ENCODE measurements at places on chromosomes 2 and 18.

DNA sequence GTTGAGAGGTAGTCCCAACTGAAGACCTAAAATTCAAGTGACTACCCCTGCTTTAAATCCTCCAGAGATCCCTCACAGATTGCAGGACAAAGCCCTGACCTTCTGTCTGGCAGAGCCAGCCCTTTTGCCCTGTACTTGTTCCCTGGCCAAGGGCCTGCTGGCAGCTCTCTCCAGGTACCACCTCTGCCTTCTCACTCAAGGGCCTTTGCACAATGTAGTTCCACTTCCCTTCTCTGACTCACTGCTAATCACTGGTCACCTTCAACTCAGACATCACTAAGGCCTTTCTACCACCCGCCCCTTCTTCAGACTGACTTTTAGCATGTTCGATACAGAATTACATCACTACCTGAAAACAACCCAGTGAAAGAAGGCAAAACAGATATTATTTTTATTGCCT is 411.0 kb downstream of the TMEM182 start:
- DNase-seq, result no peak

DNA sequence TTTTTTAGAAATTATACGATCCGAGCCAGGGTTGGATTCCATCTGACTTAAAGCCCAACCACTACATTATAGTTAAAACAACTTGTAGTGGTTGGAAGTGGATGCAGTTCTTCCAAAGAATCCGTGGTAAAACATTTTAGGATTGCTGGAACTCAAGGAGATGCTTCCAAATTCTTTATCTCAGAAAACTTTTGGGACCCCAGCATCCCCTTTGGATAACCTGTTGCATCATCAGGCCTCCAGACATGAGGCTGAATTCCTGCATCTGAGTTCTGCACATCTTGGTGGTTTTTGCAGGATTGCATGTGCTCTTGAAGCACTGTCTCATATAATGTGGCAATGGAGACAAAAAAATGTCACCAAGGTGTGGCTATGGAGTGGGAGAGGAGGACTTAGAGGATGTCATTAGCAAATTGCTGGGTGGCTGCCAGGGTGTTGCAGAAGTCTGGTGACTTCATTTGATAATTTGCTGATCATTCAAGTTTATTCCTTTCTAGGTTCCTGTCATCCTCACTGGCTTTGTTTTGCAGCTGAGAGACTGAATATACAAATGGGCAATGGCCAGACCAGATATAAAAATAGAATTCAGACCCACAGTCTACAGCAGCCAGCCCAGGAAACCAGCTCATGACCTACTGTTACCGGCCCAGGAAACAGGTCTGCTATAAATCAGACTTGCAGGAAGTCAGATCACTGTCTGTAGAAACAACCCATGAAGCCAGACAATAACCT is 207.7 kb downstream of the BCL2 start:
- DNase-seq, result no peak

DNA sequence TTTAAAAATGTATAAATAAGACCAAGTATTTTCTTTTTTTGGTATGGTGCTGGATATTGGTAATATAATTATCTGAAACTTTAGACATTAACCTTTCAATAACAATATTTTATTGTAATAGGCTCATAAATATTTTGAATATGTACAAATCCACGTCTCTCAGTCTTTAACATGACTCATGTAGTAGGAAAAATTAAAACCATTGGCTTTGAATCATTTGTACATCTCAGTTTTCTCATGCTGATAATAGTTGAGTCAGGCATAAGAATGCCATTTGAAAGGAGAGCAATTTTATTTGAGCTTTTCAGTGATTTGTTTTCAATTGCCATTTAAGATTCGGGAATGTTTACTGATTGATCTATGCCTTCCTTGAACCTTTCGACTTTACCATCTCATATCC is 364.8 kb downstream of the TGIF1 start:
- no peak for DNase-seq

- DNase-seq, result no peak
Observed at GRCh38 chr2:173854840-173855239, 110.3 kb downstream of the SP3 start.

DNA sequence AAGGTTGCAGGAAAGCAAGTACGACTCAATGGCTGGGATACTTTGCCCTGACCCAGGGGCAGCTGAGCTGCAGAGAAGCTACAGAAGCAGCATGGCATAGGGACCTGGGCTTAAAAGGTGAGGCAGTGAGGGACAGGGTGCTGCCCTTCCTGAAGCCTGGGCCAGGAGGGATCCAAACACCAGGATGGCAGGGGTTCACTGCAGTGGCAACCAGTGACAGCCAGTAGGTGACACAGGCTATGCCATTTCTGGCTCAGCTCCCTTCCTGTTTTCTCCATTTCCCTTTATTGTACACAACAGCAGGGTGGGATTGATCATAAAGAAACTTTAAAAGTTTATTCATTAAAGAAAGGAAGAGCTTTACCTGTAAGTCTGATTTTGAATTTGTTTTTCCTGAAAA is 48.8 kb downstream of the CABYR start:
- DNase-seq, result no peak

GRCh38 chr18:73752965-73753364 is 394.7 kb downstream of the FBXO15 start:
- DNase-seq, result no peak

DNA sequence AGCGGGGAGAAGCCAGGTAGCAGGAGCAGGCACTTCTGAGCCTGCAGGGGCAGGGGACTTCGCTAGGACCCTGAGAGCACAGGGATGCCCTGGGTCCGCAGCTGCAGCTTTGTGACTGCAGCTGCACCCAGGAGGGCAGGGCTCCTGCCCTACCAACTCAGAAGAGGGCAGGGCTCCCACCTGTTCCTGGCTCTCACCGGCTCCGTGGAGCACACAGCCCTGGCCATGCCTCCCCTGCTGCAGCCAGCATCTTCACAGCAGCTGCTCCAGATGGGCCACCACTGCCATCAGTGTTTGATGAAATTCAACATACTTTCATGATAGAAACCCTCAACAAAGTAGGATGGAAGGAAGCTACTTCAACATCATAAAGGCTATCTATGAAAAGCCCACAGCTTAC is 92.7 kb downstream of the FAM210A start:
- no peak for DNase-seq

- no peak for DNase-seq
Observed at GRCh38 chr18:39839782-39840181, 2115.3 kb upstream of the PIK3C3 start.

GRCh38 chr2:70851704-70852103 is 16.1 kb upstream of the CD207 start:
- DNase-seq, result peak; percentile 68

- DNase-seq, result no peak
Observed at GRCh38 chr2:107148055-107148454, 262.1 kb upstream of the ST6GAL2 start.

- DNase-seq, result no peak
Observed at GRCh38 chr2:30566631-30567030, 119.6 kb downstream of the LCLAT1 start.

DNA sequence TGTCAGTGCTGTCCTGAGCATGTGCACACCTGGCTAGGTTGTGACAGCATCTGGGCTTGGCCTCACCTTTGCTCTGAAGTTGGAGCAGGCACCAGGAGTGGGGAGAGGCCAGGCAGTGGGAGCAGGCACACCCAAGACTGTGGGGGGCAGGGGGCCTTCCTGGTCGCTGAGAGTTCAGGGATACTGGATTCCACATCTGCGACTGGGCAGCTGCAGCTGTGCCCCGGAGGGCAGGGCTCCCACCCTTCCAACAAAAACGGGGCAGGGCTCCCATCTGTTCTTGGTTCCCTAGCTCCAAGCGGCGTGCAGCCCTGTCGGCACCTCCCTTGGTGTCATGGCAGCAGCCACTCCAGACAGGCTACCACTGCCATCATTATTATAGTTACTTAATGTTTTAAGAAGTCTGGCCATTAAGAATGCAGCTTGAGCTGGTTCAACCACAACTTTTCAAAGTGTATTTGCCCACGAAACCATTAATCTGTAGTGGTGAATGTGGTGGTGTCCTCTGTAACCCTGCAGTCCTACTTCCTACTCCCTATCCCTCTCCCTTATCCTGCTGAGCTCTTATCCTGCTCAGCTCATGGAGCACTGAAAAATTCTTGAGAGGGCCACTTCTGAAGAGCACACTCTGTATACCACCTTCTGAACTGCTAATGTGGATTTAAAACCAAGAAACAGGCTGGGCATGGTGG is 48.0 kb upstream of the RAB1A start:
- no peak for DNase-seq

GRCh38 chr2:58427572-58428095 is 186.5 kb upstream of the FANCL start:
- DNase-seq, result no peak

DNA sequence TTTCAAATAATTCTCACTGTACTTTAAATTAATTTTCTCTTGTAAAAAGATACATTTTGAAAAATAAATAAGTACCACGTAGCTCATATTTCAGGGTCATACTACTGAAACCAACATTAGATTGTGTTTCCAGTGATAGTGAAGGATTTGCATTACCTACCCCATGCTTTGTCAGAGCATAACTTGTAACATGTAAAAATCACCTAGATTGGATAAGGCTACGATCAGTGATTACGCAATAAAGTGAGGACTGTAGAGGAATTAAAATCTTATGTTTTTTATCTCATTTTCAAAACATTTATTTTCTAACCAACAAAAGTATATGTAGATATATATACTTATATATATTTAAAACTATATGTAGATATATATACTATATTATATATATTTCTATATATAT is 89.4 kb upstream of the VRK2 start:
- no peak for DNase-seq

- no peak for DNase-seq
Observed at GRCh38 chr2:222919841-222920526, 59.1 kb downstream of the ACSL3 start.

GRCh38 chr2:174844295-174844708 is 80.0 kb upstream of the CHRNA1 start:
- no peak for DNase-seq

DNA sequence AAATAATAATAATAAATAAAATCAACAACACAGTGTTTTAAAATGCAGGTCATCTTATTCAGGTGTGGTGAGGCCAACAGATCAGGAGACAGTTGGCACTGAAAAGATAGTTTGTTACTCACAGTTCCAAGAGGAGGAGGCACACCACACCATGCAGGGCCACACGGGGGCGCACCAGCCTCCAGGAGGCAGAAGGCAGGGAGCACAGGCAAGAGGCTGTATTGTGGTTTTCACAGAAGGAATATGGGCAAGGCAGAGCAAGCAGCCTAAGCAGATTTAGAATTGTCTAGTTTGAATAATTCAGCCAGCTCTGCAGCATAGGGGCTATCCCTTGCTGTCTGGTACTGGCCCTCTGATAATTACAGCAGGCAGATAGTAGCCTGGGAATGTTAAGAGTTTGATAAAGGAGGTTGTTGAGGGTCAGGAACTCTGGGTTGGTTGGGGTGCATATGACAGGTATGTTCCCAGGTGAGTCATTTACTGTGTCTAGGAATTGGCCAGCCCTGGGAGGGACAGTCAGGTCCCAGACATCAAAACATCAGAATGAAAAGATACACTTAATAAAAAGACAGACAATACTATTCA is 31.3 kb downstream of the KIAA2012 start:
- DNase-seq, result no peak

- DNase-seq, result no peak
Observed at GRCh38 chr18:27104743-27105142, 80.4 kb downstream of the CHST9 start.

GRCh38 chr2:138312061-138312460 is 189.5 kb upstream of the SPOPL start:
- DNase-seq, result no peak

GRCh38 chr2:169330555-169331198 is 31.7 kb downstream of the LRP2 start:
- DNase-seq, result no peak

GRCh38 chr2:8496079-8496478 is 185.8 kb upstream of the ID2 start:
- no peak for DNase-seq

DNA sequence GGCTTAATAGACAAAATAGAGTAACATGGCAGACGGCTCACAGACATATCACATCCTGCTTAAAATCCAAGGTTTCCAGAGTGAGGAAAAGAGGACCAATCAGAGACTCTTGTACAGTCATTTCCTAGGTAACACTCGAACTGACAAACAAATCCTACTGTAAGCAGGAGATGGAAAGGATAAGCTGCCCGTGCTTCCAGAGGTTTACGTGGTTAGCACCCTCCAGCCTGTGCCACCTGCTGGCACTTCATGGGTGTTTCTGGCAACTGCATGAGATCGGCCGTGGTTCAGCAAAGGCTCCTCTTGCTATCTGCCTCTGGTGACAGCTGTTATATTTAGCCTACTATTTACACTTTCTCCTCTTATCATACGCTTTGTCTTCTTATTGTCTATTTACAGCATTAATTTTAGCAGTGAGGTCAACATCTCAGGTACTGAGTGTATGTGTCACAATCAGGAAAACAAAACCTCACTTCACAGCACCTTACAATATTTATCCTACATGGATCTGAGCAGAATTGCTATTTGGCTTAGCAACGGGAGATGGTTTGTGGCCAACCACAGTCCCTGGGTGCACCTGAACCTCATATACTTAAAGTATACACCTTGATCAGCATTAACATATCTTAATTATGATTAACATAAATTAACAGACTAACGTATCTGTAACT is 226.9 kb downstream of the TMEM163 start:
- DNase-seq, result no peak

GRCh38 chr18:5238371-5238976 is 41.4 kb upstream of the AKAIN1 start:
- DNase-seq, result no peak

All from immature natural killer cell (primary cell).